ENCODE measurements at places on chromosomes 16 and 17. TPM values are rescaled to one million over a fixed set of nuclear protein-coding genes. Genes with fewer than 3 reads are reported as not detected.

DNA sequence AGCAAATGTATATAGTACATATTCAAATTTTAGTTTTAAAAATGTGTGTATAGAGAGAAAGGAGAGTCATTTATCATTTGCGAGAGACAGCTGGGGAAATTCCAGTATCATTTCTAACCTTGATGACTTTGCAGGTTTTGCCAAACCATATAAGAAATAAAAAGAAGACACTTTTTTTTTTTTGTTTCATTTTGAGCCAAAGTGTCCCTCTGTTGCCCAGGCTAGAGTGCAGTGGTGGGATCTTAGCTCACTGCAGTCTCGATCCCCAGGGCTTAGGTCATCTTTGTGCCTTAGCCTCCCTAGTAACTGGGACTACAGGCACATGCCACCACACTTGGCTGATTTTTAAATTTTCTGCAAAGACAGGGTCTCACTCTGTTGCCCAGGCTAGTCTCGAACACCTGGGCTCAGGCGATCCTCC, 38.4 kb upstream of the VWA3A start:
- no peak for DNase-seq

- no peak for DNase-seq
Observed at GRCh38 chr16:69932228-69932627, 18.9 kb upstream of the CLEC18A start.

DNA sequence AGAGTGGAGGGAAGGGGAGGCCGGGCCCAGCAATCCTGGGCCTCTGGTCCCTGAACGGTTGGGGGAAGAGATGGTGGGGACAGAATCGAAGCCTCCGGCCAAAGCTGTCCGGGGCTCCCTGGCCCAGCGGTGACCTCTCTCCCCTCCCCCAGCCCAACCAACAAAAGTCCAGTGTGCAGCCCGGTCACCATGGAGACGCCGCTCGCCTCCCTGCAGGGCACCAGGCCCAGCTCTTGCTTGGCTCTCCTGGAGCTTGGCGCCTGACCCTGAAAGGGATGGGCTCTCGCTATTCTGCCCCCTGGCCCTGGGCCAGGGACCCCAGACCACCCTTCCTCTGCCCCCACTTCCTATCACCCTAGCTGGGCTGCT, 1.3 kb downstream of the METRN start:
- no peak for DNase-seq

DNA sequence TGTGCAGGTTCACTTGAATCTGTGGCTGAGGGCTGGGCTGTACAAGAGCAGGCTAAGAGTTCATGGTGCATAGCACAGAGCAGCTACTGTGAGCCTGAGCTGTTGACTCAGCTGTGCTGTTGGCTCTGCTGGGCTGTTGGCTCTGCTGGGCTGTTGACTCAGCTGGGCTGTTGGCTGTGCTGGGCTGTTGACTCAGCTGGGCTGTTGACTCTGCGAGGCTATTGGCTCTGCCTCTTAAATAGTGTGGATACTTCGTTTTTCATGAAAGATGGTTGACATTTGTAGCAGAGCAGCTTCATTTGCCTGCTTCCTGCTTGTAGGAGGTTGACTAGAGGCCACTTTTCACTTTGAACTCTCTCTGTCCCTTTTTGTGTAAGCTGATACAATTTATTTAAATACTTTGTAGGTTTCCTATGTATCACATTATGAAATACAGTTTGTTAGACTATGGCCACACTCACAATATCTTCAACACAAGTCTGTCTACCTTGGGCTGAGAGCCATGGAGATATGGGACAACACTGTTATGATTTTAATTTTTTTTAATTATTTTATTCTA, 40.3 kb upstream of the CCNF start:
- DNase-seq = no peak

DNA sequence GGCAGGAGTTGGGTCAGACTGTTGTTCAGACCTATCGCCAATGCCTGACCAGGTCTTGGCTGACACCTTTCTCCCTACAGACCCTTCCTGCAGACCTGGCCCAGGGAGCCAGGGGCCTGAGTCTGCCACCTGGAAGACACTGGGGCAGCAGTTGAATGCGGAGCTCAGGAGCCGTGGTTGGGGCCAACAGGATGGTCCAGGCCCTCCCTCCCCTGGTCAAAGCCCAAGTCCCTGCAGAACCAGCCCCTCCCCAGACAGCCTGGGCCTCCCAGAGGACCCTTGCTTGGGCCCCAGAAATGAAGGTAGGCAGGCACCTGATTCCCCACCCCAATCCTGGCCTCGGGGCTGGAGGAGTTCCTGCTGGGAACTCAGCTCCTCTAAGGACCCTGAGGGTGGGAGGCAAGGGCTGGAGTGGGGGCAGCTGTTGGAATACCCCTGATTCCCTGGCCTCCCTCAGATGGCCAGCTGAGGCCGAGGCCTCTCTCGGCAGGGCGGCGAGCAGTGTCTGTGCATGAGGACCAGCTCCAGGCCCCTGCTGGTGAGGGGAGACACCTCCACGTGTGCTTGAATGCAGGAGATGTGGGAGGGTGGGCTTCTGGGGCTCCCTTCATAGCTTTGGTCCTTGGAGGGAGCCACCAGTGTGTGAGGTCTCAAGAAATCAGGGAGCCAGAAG, 3.6 kb downstream of the ACD start:
- DNase-seq = no peak

DNA sequence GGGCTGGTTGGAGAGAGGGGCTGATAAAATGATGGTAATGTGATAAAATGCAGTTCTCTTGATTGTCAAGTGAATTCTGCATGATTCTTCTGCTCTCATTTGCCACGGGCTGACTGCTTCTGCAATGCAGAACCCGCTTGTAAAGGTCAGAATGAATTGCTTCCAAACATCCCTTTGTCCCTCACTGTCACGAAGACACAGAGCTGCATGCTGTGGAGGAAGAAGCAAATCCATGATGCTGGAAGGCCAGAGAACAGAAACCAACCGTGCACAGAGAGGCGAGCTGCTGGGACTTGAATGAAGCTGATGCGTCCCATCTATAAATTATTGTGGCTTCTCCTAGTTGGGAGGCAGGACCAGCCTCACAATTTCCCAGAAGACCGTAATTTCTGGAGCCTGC, 171.6 kb downstream of the PRKCB start:
- no peak for DNase-seq

GRCh38 chr16:19410435-19411171, 7.1 kb upstream of the TMC5 start:
- peak; percentile 76 for DNase-seq

DNA sequence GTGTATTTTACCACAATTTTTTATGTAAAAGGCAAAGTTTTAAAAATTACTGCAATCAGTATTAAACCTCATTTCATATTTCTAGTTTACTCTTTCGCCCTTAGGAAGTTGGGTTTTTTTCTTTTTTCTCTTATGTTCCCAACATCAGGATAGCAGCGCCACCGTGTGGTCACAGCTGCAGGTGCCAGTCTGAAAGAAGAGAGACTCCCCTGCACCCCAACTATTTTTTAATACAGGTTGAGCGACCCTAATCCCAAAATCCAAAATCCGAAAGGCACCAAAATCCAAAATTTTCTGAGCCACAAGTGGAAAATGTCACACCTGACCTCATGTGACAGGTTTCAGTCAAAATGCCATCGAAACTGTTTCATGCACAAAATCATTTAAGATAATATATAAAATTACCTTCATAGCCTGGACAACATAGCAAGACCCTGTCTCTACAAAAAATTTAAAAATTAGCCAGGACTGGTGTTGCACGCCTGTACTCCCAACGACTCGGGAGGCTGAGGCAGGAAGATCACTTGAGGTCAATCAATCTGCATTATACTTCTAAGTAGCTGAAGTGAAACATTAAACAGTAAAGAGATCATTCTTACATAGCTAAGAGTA, 21.8 kb upstream of the ASGR2 start:
- peak; percentile 42 for DNase-seq

DNA sequence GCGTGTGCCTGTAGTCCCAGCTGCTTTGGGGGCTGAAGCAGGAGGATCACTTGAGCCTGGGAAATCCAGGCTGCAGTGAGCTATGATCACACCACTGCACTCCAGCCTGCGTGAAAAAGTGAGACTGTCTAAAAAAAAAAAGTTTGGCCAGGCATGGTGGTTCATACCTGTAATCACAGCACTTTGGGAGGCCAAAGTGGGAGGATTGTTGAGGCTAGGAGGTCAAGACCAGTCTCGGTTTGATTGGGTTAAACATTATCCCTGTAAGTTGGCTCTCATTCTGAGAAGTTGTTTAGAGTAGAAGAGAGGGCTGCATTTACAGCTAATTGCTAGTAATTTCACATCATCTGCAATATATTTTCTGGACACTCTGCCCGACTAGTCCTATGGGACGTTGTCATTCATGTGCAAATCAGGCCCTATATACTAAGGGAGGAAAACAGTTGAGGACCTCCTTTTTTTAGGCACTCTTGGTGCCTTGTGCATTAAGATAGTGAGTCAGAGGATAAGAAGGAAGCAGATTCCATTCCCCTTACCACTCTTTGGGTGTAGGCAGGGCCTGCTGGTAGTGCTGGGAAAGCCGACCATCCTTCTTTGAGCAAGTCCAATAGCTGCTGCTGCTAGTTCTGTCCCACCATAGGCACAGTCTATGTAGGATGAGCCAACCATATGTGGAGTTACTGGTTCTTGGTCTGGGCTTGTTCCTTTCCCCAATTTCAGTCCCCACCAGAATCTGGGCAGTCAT, 18.7 kb downstream of the HMOX2 start:
- DNase-seq = no peak

DNA sequence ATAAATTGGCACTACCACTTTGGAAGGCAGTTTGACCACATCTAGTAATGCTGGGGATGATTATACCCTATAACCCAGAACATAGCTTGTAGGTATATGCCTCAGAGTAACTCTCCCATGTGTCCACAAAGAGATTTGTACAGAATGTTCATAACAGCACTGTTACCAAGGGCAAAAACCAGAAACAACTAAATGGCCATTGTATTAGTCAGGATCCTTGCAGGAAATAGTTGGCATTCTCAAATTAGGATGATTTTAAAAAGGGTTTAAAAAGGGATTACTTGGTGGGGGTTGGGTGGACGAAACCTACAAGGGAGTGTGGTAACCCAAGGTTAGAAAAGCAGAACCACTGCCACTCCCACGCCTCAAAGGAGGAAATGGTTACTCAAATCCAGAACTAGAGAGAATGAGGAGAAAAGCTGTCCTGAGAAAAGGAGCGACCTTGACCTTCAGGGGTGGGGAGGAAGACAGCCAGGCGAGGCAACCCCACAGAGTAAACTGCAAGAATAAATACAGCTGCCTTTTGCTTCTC, 2.1 kb downstream of the CPPED1 start:
- no peak for DNase-seq

DNA sequence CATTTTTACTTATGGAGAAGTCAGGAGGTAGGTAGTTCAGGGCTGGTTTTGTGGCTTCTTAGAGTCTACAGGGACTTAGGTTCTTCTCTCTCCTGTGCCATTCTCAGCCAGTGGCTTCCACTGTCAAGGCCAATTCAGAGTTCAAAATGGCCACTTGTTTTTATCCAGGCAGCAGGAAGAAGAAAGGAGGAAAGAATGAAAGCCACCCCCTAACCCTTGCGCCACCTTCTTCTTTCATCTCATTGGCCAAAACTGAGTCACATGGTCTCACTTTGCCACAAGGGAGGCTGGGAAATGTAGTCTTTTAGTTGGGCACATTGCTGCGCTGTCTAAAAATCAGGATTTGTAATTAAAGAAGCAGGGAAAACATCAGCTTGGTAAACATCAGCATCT, 60.8 kb upstream of the MED9 start:
- no peak for DNase-seq

- DNase-seq = no peak
Observed at GRCh38 chr16:67764158-67764667, 42.1 kb downstream of the RANBP10 start.

GRCh38 chr17:17221329-17221728, 15.2 kb upstream of the PLD6 start:
- no peak for DNase-seq

DNA sequence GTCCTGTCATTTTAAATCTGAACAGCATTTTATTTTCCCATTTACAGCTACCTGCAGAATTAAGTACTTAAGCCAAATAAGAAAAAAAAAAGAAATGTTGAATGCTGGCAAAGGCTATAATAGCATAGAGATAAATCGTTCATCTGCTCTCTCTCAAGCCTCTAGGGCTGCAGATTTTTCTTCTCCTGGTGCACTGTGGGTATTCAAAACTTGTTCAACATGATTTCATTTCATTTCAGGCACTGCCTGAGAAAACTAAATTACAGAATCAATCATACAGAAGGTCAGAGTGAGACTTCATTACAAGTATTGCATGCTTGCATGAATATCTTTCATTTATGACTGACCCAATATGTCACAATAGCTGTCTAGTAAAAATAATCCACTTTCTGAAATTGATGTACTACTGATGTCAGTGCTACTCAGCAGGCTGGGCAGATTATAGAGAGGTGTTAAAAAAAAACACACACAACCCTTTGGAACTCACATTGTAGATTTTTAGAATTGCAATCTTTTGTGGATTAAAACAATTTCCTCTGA, 86.2 kb downstream of the TOX3 start:
- no peak for DNase-seq

GRCh38 chr17:40846515-40847144, 20.4 kb downstream of the KRT12 start:
- no peak for DNase-seq

GRCh38 chr17:77440560-77440981, 299.8 kb downstream of the SEC14L1 start:
- no peak for DNase-seq

DNA sequence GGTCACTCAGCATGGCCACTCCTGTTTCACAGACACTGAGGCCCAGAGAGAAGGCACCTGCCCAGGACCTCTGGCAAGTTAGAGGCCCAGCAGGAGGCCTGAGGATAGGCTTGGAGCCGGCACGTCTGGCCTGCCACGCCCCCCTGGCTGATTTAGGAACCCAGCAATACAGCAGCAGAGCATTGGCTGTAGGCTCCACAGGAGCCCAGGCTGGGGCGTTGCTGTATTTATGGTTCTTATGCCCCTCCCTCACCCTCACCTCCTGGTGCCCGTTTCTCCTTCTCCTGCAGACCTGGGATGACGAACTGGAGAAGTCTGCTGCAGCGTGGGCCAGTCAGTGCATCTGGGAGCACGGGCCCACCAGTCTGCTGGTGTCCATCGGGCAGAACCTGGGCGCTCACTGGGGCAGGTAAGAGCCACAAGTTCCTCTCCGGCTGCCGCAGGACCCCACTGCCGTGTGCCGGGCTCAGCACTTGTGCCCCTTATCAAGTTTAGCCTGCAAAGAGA, 25.8 kb downstream of the CRISPLD2 start:
- DNase-seq = no peak

The CDYL2 gene
- 5.1 TPM for polyA plus RNA-seq

The GLP2R gene
- 6.4 TPM for polyA plus RNA-seq

The MED31 gene
- polyA plus RNA-seq = 16.5 TPM

The CYGB gene
- polyA plus RNA-seq = 14.1 TPM

The HOXB1 gene
- 0.07 TPM for polyA plus RNA-seq

The RRAD gene
- polyA plus RNA-seq = 2.0 TPM

The PIGQ gene
- polyA plus RNA-seq = 23.6 TPM

The PRCD gene
- polyA plus RNA-seq = 4.7 TPM

The SP6 gene
- polyA plus RNA-seq = 1.4 TPM
